Left ventricle myocardium inferior (tissue), 1 donor: ENCODE measurements at places on chromosomes 4 and X. TPM values are rescaled to one million over a fixed set of nuclear protein-coding genes. Genes with fewer than 3 reads are reported as not detected.
A peak's percentile ranks its signal among the peaks of the same experiment; 100 is the strongest.

CXCR3 gene
- not detected for total RNA-seq

PAQR3 gene
- total RNA-seq: 9.8 TPM

GRCh38 chrX:36978886-36979285 is 29.3 kb upstream of the FAM47C start:
- no peaks in the 10 kb centered on the region for H3K36me3 ChIP-seq
- no peaks in the 10 kb centered on the region for H3K4me1 ChIP-seq

GRCh38 chr4:170581322-170581721 is 491.6 kb upstream of the AADAT start:
- H3K4me3 ChIP-seq: no peak overlapping the region
- H3K27ac ChIP-seq: no peak overlapping the region
- H3K36me3 ChIP-seq: no peaks in the 10 kb centered on the region
- DNase-seq: no peak
- H3K4me1 ChIP-seq: no peaks in the 10 kb centered on the region
- no peaks in the 10 kb centered on the region for H3K27me3 ChIP-seq

DNA sequence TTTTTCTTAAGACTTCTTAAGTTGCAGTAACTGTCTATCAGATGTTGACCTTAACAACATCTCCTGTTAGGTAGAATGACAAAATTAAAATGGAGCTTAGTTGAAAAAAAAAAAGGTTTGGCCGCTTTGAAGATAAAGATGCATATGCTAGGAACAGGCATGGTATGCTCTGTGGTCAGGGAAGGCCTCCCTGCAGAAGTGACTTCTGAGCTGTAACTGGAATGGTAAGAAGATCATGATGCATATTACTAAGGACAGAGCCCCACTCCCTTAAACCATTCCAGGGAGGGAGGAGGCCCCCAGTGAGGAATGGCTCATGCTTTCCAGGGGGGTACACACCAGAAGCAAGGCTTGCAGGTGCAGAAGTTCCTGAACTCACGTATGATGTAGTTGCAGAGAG is 43.7 kb downstream of the PDLIM5 start:
- no peak overlapping the region for H3K4me3 ChIP-seq
- peak overlapping the region; percentile 24 for H3K27ac ChIP-seq
- no peak for DNase-seq
- no peaks in the 10 kb centered on the region for H3K27me3 ChIP-seq

DNA sequence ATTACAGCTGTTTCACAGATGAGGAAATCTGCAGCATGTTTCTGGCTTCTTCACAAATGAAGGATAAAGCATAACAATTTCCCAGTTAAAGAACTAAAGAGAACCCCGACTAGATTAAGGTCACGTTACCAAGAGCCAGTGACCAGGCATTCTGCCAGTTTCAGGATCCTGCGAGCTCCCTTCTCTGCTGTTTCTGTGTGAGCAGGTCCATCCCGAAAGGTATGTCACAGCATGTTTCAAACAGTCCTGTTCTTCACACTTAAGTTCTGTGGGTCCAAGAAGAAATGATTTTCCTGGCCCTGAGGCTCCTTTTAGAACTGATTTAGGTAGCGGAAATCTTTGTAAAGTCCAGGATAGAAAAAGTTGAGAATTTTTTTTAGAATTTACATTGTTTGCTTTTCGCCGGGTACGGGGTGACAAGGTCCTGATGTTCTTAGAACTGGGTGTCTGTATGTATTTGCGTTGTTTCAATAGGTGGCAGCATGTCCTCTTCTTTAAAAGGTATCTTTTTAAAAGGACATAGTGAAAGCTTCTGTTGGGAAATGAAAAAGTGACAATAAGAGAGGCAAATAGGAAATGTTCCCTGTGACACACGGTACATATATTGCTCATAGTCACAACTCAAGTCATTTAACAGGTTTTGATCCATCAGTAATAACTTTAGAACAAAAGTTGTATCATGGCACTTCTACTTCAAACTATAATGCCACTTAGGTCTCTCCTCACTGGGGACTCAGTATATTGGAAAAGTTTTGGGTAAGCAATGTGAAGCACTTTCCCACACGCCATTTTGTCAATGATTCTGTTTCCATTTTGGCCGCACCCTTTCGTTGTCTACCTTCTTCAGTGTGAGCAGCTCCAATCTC is 18.4 kb downstream of the IL21 start:
- H3K36me3 ChIP-seq: no peaks in the 10 kb centered on the region
- peaks cover 34% of the 10 kb centered on the region for H3K27me3 ChIP-seq
- peak overlapping the region; percentile 13 for H3K4me3 ChIP-seq
- no peak overlapping the region for H3K27ac ChIP-seq
- no peak for DNase-seq

- no peaks in the 10 kb centered on the region for H3K36me3 ChIP-seq
- H3K27ac ChIP-seq: no peak overlapping the region
- H3K4me1 ChIP-seq: no peaks in the 10 kb centered on the region
Measured at GRCh38 chr4:174451718-174452296, 70.5 kb downstream of the HPGD start.
